Muscle of arm (tissue), 14 donors: ENCODE measurements at places on chromosomes 16 and 17.

DNA sequence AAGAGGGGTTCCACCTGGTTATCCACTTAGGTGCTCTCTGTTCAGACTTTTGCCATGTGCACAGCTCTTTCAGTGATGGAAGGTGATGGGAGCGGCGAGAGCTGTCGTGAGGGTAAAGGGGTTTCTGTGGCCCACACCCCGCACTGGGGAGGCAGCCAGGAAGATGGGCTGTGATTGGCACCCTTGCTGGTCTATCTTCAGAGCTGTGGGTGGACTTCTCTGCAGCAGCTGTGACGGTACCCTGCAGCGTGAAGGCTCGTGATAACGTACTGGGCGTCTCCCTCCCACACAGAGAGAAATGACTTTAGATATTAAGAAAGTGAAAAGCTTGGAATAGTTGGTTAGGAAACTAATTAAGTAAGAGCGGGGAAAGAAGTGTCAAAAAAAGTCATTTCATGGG is 45.8 kb downstream of the MPRIP start:
- no peak for DNase-seq

DNA sequence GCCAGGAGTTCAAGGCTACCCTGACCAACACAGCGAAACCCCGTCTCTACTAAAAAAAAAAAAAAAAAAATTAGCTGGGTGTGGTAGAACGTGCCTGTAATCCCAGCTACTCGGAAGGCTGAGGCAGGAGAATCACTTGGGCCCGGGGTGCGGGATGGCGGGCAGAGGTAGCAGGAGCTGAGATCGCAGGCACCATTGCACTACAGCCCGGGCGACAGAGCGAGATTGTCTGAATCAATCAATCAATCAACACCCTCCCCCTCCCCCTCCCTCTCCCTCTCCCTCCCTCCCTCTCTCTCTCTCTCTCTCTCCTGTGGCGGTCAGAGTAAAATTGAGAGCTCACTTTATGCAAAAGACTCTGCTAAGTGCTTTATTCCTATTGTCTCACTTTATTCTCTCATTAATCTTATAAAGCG is 1.2 kb downstream of the HSDL1 start:
- no peak for DNase-seq

- DNase-seq: peak; percentile 93
Observed at GRCh38 chr17:40559954-40560591, 5.2 kb downstream of the CCR7 start.

DNA sequence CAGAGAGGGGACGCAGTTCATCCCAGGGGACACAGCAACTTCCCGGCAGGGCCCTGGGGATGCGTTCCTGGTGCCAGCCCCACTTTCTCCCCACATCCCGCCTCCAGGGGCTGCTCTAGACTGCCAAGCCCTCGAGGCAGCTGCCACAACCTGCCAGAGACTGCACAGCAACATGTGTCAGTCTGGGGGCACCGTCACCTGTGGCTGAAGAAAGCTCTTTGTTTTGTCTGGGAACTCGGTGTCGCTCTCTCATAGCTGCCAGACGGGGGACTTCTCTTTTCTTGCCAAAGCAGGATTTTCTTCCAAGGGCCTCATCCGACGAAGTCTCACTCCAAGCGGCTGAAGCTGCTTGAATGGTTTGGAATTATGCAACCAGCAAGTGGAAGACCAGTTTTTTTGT is 43.7 kb downstream of the COTL1 start:
- DNase-seq: no peak

DNA sequence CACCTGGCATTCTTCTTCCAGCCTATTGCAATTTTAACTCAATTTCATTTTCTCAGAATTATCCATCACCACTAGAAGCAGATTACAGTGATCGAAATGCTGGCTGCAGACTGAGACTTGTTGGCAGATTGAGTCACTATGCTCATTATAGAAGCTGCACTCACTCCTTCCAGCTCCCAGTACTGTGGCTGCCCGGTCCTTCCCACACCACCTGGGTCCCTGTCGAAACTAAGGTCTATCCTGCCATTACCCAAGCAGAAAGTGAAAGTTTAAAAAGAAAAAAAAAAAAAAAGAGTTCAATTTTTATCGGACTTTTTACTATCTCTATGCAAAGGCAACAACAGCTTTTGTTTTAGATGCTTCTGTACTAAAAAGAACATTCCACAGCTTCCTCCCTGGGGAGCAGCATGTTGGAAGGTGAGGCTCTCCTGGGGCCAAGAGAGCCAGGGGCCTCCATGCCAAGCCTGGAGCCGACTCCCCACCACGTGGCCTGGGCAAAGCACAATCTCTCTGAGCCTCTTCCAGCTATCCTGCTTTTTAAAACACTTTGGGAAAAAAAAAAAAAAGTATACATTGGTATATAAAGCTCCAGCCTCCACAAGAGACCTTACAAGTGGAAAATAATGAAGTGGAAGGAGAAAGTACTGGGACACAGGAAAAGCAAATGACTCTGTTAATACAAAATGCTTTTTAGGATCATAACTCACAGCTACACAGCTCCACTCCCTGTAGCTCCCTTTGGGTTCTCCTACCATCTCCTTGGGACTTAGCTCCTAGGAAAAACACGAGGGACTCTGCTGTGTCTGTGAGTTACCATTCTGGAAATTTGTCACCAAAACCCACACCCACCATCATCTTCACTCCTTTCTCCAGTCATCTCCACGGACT is 77.8 kb downstream of the USP31 start:
- DNase-seq: no peak

DNA sequence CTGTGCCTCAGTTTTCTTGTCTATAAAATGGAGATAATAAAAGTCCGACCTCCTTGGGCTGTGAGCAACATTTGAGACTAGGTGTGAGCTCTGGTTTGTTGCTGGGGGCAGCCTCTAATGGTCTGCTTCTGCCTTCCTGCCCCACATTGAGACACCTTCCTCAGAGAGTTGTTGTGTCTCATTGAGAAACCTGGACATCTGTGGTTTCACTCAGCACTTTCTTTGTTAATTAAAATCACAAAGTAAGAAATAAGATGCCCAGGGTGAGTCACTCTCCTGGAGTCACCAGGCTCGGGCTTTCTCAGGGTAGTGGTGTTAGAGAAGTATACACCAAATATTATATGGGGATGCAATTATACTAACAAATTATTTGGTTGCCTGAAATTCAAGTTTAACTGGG is 389.2 kb upstream of the SALL1 start:
- DNase-seq: no peak

DNA sequence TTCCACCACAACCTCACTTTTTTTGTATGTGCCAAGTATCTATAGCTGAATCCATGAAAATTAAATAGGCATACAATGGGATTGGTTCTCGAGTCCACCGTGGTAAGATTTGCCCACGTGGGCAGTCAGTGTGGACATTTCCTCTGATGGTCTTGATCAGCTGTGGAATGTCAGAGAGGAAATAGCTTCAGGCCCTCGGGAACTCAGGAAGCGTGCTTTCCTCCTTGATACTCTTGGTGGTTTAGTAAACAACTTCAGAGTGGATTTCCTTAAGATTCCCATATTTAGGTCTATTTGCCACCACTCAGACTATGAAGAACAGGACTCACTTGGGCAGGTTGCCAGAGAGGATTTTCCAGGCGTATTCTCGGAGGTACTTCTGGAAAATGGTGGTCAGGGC is 152.5 kb downstream of the VPS53 start:
- no peak for DNase-seq

DNA sequence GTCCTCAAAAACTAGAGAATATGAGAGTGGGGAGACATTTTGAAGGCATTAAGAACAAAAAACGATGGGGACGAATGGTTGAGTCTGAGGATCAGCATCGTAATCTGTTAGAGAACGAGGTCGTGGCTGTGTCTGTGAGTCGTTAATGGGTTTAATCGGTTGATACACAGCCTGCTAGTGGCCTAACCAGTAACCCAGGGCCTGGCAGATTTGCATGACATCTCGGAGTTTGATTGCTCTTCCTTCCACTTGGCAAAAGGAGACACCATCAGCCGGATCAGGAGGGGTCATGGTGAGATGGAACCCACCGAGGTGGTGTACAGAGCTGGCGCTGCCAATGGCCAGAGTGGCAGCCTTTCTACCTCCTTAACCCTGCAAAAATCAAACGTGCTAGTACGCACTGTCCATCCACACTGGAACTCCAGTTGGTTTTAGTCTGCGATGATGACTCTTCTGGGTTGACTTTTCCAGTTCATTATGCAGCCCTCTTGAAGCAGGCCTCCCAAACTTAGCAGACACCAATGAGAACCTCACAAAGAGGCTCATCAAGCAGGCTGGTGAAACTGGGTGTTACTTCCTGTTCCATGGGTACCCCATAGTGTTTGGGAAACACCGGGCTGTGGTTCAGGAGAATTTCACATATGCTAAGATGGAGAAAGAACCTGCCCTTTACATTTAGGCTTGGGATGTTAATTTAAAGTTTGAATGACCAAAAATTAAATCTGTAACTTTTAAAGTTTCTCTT is 4.1 kb downstream of the HS3ST3B1 start:
- DNase-seq: no peak

DNA sequence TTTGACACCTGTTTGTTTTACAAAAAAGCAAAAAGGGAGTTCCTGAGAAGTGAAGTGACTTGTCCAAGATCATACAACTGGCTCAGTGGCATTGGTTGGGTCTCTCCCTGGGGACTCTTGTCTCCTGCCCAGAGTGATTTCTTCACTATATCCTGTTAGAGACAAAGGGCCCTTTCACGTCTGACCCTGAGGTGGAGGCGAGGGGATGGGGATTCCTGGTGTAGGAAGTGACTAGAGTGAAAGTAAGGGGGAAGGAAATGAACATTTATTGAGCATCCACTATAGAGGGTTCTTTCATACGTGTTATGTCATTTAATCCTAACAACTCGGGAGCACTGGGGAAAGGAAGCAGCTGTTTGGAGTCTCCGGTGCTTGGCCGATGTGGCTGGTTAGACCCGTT is 9.0 kb downstream of the ITGB3 start:
- DNase-seq: no peak

DNA sequence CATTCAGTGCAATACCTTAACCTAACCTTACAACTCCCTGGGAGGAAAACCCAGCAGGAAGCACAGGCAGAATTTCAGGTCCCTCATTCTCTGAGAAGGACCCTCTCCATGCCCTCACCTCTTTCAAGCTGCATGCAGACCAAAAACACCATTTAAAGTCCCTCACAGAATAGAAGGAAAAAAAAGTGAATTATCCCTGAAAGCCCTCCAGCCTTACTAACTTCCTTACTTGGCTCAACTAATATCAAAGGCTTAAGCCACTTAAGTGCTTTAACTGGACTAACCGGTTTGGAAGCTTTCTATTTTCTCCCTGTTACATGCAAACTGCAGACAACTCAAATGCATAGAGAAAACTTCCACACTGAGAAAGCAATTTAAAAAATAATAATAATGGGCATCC is 60.5 kb downstream of the ADAMTS18 start:
- DNase-seq: no peak

- no peak for DNase-seq
Observed at GRCh38 chr17:60039114-60039846, 39.4 kb downstream of the HEATR6 start.

DNA sequence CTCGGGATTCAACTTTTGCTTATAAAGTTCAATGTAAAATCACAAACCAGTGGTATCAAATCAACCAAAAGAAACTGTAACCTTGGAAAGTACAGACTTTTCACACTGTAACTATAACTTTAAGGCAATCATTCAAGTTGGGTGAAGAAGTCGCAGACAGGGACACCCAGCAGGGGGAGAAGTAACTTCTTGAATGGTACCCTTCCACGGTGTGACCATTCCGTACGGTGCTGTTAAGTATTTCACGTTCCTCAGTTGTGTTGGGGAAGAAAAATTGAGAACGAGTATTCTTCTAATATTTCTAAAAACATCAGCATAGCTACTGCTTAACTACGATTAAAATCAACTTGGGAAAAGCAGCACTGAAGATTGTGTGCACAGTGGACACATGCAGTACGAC is 55.8 kb downstream of the MYH10 start:
- DNase-seq: no peak

DNA sequence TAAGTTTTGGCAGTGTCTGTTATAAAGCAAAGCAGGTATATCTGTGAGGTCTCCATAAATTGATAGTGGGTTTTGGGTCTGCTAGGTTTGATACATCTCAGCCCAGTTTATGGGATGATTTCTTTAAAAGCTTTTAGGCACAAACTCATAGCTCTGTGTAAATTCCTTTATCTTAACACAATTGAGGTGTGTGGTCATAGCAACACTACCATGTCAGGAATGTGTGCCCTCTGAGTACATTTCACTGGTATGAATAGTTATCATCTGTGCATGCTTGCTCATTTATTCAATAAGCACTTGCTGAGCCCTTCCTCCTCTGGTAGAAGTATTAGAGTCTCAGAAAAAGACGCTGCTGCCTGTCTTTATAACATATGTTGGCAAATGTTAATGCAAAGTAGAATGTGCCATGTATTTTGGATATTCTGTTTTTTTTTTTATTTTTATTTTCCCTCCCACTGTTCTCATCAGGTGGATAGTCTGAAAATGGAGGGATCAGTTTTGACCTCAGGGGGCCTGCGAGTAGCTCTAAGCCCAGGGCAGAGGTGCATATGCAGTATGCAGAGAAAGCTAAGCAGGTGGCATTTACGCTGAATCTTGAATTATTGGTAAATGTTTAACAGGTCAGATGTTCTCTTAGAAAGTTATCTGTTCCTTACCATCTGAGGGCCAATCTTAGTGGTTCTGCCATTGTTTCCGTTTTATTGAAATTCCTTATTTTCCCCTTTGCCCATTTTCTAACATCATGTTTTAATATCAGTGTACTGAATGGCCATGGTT is 90.7 kb downstream of the WNT3 start:
- no peak for DNase-seq

DNA sequence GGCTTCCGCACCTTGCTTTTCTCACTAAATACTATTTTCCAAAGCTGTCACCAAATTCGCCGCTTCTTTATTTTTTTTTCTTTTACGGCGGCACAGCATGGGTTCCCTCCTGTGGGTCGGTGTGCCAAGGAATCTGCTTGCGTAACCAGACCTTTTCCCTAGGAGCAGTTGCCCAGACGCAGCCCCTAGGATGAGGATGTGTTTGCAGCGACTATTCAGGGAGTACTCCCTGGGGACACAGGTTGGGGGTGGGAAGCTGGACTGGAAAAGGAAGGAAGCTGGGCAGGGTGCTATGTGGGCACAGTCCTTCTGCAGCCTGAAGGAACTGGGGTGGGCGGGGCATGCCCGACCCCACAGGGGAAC is 49.0 kb upstream of the ZCCHC14 start:
- no peak for DNase-seq

- DNase-seq: no peak
Observed at GRCh38 chr17:33324736-33325135, 31.6 kb upstream of the ASIC2 start.

DNA sequence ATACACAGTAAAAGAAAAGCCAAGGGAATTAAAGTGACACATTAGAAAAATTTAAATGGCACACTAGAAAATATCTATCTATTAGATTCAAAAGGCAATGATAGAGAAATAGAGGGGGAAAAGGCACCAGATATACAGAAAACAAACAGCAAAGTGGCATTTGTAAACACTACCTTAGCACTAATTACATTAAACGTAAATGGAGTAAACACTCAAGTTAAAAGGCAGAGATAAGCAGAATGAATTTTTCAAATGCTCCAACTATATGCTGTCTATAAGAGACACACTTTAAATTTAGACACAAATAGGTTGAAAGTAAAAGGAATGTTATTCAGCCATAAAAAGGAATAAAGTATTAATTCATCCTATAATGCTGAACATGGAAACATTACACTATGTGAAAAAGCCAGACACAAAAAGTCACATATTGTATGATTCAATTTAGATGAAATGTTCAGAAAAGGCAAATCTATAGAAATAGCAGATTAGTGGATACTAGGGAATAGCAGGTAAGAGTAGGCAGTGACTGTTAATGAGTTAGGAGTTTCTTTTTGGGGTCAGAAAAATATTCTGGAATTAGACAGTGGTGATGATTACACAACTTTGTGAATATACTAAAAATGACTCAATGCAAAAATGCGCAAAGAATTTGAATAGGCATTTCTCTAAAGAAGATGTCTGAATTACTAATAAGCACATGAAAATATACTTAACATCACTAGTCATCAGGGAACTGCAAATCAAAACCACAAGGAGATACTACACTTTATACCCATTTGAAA is 92.4 kb downstream of the BRIP1 start:
- DNase-seq: no peak
